ENCODE measurements at places on chromosomes 5 and 9.

- DNase-seq, result no peak
Measured at GRCh38 chr9:86328156-86328555, 26.1 kb downstream of the TUT7 start.

DNA sequence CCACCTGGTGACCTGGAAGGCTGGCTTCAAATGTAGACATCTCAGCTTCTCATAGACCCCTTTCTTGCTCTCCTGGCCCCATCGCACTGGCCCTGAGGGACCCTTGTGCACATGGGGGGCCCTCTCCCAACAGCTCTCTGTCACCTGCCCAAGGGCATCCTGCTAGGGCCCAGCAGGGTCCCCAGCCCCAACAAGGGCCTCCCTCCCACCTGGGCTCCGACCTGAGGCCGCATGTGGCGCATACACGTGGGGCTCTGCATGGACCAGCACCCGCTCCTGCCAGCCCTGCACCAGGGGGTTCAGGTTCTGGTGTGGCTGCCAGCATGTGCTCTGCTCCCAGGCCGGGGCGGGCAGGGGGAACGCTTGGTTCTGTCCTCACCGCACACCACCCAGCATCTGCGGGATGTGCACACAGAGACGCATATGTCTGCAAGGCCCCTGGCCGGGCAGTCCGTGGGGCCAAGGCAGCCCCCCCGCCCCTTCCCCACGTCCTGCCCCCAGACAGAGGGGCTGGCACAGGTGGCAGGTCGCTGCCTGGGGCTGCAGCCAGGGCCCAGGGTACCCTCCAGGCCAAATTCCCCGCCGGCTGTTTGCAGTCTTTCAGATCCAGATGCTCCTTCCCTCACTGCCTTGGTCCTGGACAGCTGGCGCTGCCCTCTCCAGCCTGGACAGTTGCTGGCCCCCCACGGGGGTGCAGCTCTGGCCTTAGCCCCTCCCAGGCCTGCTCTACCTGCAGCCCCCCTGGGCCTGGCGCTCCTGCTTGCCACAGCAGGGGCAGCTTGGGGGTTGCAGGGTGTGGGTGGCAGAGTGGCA is 17.9 kb upstream of the NRARP start:
- no peak for DNase-seq

GRCh38 chr5:111997711-111998110 is 240.7 kb upstream of the NREP start:
- DNase-seq, result no peak

DNA sequence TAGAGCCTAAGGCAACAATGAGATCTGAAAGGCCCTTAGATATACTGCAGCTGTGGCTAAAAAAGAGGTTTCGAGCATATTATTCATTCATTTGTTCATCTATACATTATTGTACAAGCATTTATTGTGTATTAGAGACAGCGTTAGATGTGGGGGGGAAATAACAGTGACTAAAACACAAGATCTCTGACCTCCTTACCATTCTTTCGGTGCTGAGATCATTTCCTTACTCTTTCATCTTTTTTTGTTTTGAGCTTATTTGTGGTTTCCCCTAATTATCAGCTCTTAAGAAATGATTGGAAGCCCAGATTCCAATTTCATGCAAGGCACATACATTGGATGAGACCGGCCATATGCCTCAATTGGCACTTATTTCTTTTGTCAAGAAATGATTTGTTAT is 113.2 kb downstream of the SEC61B start:
- DNase-seq, result no peak

GRCh38 chr5:4198461-4198860 is 602.8 kb downstream of the IRX1 start:
- DNase-seq, result no peak

DNA sequence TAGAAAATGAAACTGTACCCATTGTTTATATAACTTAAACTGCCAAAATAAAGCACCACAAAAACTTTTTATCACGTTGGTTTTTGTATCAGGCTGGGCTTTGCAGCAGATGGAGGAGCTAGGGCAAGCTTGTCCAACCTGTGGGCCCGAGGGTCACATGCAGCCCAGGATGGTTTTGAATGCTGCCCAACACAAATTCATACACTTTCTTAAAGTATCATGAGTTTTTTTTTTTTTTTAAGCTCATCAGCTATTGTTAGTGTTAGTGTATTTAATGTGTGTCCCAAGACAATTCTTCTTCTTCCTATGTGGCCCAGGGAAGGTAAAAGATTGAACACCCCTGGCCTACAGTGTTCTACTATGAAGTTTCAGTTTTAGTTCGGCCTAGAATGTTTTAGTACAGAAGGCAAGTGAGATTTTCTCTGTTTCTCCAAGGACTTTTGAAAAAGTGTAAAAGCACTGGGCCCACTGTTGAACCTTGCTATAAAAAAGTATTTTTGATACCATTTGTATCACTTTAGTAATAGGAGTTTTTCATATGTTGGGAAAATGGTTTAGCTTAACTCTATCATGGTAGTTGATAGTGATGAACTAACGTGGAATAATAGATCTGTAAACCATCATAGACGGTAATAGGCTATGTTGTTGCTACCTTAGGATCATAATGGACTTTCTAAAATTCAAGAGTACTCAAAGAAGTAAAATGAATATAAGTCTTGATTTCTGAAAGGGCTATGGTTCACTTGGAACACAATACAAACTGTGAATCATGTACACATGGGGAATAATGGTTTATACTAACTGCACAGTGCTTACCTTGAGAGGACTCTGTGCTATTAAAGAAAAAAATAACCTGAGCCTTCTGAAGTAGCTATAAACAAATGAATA is 2.9 kb downstream of the CDKN2A start:
- peak; percentile 28 for DNase-seq

DNA sequence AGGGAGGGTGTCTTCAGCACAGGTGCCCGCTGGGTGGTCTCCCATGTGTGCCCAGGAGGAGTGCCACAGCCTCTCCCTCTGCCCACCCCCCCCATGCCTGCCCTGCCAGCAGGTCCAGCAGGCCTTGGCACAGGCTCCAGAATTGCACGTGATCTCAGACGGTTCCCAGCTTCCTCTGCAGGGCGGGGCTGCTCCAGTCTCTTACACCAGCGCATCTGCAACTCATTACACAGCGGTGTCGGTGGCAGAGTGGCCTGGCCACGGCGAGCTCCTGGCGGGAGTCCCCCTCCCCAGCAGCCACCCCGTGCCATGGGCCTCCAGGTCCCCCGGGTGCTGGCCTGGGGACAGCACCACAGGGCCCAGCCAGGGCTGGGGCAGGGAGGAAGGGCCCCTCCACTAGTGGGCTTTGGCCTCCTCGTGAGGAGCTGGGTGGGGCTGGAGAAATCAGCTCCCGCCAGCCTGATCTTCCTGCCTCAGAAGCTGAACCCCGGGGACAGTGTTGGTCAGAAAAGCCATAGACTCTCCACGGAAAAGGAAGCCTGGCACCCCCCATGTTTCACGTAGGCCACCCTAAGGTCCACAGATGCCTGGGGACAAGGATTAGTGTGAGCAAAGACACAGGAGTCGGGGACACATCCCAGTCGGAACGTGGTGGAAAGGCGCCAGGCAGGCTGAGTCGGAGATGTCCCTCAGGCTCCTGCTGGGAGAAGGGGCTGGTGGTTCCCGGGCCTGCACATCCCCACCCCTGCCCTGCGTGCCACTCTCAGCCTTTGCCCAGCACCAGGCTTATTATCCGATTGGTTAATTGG is 40.2 kb downstream of the RXRA start:
- DNase-seq, result no peak

- no peak for DNase-seq
Measured at GRCh38 chr5:157292599-157292998, 26.7 kb downstream of the CYFIP2 start.

GRCh38 chr5:171848911-171849520 is 63.4 kb downstream of the SMIM23 start:
- no peak for DNase-seq

DNA sequence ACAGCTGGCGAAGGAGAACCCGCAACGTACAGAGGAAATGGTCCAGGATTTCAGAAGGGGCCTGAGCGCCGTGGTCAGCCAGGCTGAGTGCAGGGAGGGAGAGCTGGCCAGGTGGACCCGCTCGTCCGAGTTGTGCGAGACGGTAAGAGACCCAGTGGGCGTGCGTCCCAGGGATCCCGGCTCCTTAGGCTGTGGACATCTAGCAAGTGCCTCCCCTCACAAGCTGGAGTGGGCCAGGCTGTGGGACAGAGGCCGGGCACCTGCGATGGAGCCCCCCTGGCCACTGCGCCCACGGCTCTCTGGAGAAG is 29.5 kb upstream of the LRRC14B start:
- DNase-seq, result no peak

- DNase-seq, result no peak
Measured at GRCh38 chr5:139524446-139524845, 36.7 kb upstream of the UBE2D2 start.

DNA sequence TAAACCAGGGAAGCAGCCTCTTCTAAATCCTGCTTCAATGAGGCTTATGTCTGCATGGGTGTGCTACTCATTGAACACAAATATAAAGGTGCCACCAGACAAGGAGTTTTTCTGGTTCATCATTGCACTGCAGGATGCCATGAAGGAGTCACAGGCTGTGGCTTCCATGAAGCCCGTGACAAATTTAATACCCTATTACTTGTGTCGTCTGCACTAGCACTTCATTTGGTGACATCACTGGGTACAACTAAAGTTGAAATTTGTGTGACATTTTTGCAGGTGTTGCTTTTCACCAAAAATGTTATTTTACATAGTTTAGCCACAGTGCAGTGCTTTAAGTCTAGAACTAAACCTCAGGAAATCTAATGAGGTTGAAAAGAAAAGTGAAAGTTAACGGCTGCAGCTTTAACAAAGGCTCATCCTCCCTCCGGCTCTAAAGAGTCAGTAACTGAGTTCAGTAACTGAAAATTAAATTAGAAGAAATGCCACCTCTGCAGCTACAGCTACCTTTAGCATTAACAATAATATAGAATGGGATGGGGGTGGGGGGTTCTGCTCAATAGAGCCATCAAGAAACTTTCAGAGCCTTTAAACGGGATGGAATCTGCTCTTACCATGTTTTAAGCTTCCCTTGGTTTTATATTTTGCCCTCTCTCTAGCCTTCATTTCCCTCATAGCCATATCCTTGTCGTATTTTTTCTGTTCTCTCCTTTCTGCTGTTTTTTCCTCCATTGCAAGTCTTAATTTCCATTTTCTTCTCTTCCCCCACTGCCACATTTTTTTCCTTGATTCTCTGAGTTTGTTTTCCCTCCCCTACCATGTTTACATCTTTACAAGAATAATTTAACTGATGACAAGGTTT is 233.8 kb upstream of the TMEM161B start:
- DNase-seq, result no peak

GRCh38 chr5:139565411-139566305 is 4.5 kb downstream of the UBE2D2 start:
- DNase-seq, result no peak

DNA sequence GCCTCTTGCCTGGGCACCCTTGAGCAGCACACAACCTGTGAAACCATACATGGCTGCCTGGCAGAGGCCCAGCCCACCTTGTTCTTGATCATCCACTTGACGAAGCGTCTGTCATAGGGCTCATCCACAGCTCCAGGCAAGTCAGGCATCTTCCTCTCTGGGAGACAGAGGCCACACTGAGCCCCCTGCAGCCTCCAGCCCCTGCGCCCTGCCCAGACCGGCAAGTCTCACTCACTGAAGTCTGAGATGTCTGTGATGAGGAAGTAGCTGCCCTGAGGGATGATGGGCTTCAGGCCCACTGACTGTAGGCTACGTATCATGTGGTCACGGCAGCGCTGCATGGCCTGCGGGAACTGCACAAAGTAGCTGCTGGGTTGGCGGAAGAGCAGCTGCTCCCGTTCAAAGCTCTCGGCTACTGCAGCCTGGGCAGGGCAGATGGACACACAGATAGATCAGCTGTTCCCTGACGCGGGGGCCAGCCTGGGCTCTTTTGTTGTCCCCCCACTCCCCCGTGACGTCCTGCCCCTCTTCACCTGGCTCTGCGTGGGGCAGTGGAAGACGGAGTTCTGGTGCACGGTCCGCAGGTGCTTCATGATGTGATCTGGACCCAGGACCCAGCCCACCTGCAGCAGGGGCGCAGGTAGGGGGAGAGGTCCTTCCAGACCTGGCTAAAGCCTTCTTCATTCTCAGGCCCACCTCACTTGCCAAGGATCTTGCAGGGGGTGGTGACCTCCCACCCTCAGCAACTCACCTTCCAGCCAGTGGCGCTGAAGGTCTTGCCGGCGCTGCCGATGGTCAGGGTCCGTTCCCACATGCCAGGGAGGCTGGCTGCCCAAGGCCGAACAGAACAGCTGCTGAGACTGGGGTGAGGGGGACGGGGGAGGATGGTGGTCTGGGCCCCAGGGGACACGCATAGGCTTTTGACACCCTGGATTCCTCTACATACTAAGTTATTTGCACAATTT is 5.9 kb upstream of the SPOUT1 start:
- no peak for DNase-seq

DNA sequence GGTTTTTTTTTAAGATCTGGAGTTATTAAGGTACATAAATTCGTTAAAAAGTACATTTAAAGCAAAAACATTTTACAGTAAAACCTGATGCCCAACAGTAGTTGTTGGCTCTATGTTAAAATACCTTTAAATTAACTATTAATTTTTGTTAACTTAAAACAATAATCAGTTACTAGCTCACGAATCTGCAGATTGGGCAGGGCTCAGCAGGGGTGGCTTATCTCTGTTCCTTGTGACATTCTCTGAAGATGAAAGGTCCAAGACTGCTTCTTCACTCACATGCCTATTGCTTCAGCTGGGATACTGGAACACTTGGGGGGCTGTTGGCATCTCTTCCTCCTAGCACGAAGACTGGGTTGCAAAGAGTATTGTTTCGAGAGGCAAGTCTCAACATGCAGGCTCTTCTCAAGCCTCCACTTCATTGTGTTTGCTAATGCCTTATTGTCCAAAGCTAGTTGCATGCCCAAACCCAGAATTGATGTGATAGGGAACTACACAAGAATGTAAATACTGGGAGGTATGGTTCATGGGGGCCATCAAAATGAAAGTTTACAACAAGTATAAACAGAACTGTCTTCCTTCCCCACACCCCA is 46.6 kb downstream of the MAP3K1 start:
- no peak for DNase-seq

DNA sequence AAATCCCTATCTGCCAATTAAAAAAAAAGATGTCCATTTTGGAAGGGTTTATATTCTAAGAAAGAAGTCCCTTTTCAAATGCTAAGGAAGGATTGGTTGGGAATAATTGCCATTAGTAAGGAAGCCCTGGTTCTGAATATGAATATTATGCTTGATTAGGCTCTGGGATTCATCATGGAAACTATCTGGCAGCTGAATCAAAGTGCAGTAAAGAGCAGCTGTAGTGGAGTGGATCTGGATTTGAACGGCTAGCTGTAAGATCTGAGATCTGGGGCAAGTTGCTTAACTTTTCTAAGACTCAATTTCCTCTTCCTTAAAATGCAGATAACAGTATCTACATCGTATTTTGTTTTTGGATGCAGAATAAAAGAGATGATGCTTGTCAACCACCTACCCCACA is 10.5 kb downstream of the IL12B start:
- DNase-seq, result no peak

GRCh38 chr5:10288592-10289219 is 19.0 kb downstream of the CMBL start:
- DNase-seq, result peak; percentile 70
